ENCODE measurements at places on chromosomes 12 and 14.

DNA sequence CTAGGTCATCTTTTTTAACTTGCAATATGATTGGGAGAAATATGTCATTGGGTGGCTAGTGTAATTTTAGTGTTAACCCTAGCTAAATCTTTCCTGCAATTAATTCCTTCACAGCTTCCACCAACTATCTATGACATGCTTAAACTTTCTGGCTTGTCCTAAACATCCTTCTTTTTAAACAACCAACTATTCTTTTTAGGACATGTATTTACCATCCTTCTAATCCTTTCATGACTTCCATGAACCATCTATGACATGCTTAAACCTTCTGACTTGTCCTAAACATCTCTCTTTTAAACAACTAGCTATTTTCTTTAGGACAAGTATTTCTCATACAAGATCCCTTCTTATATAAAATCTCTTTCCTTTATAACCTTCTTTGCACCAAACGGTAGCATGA lies 179.6 kb upstream of the PDZRN4 start:
- no peak for DNase-seq

- no peak for DNase-seq
Observed at GRCh38 chr12:130655010-130655409, 61.1 kb downstream of the RIMBP2 start.

GRCh38 chr14:51963286-51963685 lies 26.1 kb upstream of the RTRAF start:
- DNase-seq: no peak

DNA sequence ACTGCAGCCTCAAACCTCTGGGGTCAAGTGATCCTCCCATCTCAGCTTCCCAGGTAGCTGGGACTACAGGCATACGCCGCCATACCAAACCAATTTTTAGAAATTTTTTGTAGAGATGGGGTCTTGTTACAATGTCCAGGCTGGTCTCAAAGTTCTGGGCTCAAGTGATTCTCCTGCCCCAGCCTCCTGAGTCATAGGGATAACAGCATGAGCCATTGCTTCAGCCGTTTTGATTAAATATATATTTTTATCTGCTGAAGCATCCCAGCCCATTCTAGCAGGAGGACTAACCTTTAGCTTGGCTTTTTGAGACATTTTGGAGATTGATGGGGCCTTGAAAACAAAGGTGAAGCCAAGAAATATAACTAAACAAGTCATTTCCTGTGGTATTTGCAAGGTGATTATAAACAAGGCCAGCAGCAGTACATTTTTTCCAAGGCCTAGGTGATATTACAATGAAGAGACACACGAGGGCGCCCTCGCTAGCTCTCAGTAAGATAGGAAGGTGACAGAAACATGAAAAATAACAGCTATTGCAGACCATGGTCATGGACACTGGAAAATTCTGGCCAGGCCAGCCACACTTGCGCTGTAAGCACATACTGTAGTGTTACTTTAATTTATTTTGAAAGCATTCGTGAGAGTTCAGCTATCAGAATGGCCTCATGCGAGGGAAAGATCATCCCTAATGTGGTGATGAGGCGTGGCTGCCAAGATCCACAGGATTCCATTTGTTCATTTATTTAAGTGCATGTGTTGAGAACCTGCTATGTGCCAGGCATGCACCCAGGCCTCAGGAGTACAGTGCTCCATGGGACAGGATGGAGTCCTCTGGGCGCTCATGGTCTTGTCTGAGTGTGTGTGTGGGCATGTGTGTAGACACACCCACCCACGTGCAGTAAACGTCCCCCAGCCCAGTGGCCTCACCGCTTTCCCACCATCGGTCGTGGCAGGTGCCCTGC lies 63.5 kb downstream of the DGLUCY start:
- peak; percentile 67 for DNase-seq

DNA sequence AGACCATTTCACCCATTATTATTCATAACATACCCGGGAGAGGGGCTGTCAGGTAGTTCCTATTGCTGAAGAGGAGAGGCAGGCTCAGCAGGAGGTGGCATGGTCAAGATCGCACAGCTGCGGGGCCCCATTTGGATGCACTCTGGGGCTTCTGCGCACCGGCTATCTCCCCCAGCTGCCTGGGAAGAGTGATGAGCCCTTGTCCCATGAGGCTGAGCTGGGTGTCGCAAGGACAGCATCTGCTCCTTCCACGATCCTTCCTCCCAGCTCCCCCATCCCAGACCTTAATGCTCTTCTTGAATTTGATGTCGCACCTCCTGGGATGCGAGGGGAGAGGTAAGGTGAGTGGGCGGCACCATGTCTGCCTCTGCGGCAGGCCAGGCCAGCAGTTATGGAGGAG lies 62.6 kb downstream of the SLC24A4 start:
- no peak for DNase-seq
